ENCODE measurements at places on chromosomes 4 and X. TPM values are rescaled to one million over a fixed set of nuclear protein-coding genes. Genes with fewer than 3 reads are reported as not detected.

Gene CAPN6
- not detected for total RNA-seq

- H3K27me3 ChIP-seq = no peaks in the 10 kb centered on the region
- H3K36me3 ChIP-seq = no peaks in the 10 kb centered on the region
- H3K4me1 ChIP-seq = no peaks in the 10 kb centered on the region
- no peak overlapping the region for H3K27ac ChIP-seq
These were observed 253.4 kb upstream of the GPRIN3 start for GRCh38 chr4:89561048-89561447.

DNA sequence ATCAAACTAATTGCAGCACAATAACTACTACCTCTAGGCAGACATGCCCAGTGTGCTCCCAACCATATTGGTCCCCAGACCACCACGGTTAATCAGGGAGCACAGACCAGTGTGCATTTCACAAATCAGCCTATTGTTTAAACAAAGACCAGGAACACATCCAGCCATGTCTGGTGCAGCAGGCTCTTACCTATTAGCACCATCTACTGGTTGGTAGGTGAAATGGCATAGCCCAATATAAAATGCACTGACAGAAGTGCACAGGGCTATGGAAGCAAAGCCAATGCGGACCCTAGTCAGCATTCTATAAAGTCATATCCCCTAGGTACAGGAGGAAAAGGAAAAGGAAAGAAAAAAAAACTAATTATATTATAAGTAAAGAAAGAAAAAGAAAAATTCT lies 15.5 kb upstream of the CYLC1 start:
- H3K4me3 ChIP-seq = no peak overlapping the region
- H3K27ac ChIP-seq = no peak overlapping the region
- DNase-seq = no peak
- no peaks in the 10 kb centered on the region for H3K36me3 ChIP-seq
- H3K4me1 ChIP-seq = no peaks in the 10 kb centered on the region

DNA sequence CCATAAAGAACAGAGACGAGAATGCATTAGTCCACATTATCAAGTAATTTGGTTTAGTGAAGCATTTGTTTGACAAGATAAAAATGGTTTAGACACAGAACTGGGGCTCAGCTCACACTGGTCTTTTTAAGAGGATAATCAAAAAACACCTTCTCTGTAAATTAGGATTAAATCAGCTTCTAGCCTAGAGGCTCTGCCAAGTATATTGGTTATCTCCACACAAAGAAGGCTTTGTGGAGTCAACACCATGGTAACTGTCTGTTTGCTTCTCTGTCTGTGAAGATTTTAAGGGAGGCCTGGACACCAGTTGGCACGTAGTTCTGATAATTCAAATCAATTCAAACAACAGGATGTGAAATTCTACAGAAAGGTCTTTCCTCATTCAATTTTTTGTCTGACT lies 687.0 kb downstream of the DMD start:
- no peaks in the 10 kb centered on the region for H3K36me3 ChIP-seq
- H3K27ac ChIP-seq = no peak overlapping the region
- H3K4me3 ChIP-seq = no peak overlapping the region
- no peaks in the 10 kb centered on the region for H3K27me3 ChIP-seq

GRCh38 chrX:119549327-119550016 lies 15.7 kb downstream of the STEEP1 start:
- no peaks in the 10 kb centered on the region for H3K36me3 ChIP-seq
- DNase-seq = no peak
- H3K27ac ChIP-seq = no peak overlapping the region
- no peaks in the 10 kb centered on the region for H3K4me1 ChIP-seq
- no peak overlapping the region for H3K4me3 ChIP-seq
- no peaks in the 10 kb centered on the region for H3K27me3 ChIP-seq

Measured in gastrocnemius medialis (tissue), 4 donors.